ENCODE measurements at places on chromosomes 4 and X. TPM values are rescaled to one million over a fixed set of nuclear protein-coding genes. Genes with fewer than 3 reads are reported as not detected.

GRCh38 chr4:72326692-72327632 is 242.1 kb downstream of the ADAMTS3 start:
- H3K4me3 ChIP-seq = no peak overlapping the region
- H3K4me1 ChIP-seq = no peaks in the 10 kb centered on the region
- no peak for DNase-seq
- no peaks in the 10 kb centered on the region for H3K27me3 ChIP-seq
- no peak overlapping the region for H3K27ac ChIP-seq

GRCh38 chr4:129926936-129927335 is 831.0 kb downstream of the C4orf33 start:
- no peaks in the 10 kb centered on the region for H3K4me1 ChIP-seq
- no peaks in the 10 kb centered on the region for H3K36me3 ChIP-seq
- H3K4me3 ChIP-seq = no peak overlapping the region
- H3K27ac ChIP-seq = no peak overlapping the region

- H3K27ac ChIP-seq = no peak overlapping the region
- no peaks in the 10 kb centered on the region for H3K36me3 ChIP-seq
- H3K4me3 ChIP-seq = no peak overlapping the region
- no peaks in the 10 kb centered on the region for H3K27me3 ChIP-seq
- DNase-seq = no peak
Observed at GRCh38 chr4:1080961-1081688, 32.2 kb downstream of the RNF212 start.

- H3K36me3 ChIP-seq = no peaks in the 10 kb centered on the region
- no peak overlapping the region for H3K27ac ChIP-seq
- peaks cover 30% of the 10 kb centered on the region for H3K4me1 ChIP-seq
- no peaks in the 10 kb centered on the region for H3K27me3 ChIP-seq
Observed at GRCh38 chr4:153555730-153556434, 89.7 kb downstream of the TMEM131L start.

DNA sequence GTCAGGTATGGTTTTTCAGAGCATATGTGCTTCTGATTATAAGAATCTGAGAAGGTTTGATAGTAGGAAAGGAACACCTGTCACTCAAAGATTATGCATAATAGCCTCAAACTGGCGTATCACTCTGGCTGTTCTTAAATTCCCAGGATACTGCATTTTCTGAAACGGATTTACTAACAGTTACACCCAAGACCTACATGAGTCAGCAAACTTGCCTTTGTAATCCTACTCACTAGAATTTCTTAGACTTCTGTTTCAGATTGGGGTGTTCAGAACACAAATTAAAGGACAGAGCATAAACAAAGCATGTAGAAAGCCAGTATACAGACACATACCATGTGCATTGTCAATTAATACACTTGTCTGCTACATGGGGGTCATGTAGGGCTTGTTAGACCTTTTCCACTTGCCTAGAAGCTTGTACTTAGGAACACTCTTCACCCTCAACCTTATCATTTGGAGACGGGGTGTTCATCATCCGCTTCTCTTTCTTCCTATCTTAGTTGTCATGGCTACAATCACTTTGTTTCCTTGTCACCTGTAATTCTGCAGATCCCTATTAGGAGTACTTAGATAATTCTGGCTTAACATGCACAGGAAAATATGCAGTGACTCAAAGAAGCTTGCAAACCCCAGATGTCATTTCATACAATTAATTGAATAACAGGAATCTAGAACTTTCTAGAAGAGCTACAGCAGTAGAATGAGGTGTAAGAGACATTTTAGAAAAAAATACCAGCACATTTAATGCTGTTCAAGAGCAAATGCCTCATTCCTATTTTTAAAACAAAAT is 593.0 kb upstream of the TENM3 start:
- no peaks in the 10 kb centered on the region for H3K27me3 ChIP-seq
- DNase-seq = no peak
- no peaks in the 10 kb centered on the region for H3K36me3 ChIP-seq
- no peak overlapping the region for H3K27ac ChIP-seq

- no peaks in the 10 kb centered on the region for H3K27me3 ChIP-seq
- H3K27ac ChIP-seq = no peak overlapping the region
- H3K4me1 ChIP-seq = no peaks in the 10 kb centered on the region
- no peak for DNase-seq
Observed at GRCh38 chrX:45807572-45808425, 607.1 kb upstream of the DIPK2B start.

GRCh38 chrX:51598899-51599298 is 19.8 kb downstream of the CENPVL3 start:
- no peak for DNase-seq
- H3K27me3 ChIP-seq = no peaks in the 10 kb centered on the region
- H3K27ac ChIP-seq = no peak overlapping the region
- no peaks in the 10 kb centered on the region for H3K36me3 ChIP-seq

DNA sequence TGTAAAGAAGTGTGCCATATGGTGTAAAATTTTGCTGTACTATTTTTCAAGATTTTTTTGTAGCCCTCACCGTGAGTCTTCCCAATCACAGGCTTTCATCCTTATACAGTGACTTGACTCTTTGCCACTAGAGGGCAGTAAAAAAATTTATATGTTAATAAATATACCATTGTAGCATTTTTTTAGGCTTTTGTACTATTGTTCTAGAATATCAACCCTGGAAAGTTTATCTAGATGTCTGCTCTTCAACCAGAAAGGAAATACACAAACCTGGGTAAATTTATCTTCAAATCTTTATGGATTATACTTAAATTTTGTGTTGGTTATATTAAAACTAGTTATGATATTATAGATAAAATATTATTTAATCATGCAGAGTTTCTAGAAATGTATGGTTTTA is 235.3 kb downstream of the TENM3 start:
- H3K4me1 ChIP-seq = no peaks in the 10 kb centered on the region
- no peaks in the 10 kb centered on the region for H3K27me3 ChIP-seq
- no peak for DNase-seq
- H3K36me3 ChIP-seq = no peaks in the 10 kb centered on the region
- no peak overlapping the region for H3K27ac ChIP-seq

NOX1 gene
- total RNA-seq = not detected

CLIC2 gene
- 6.9 TPM for total RNA-seq

Data from body of pancreas (tissue), 4 donors.